G401 (cell line): ENCODE measurements at places on chromosomes 1 and 21. TPM values are rescaled to one million over a fixed set of nuclear protein-coding genes. Genes with fewer than 3 reads are reported as not detected.

- DNase-seq = peak; percentile 71
Observed at GRCh38 chr1:61183471-61184039, 101.2 kb downstream of the NFIA start.

GRCh38 chr21:43207043-43207315, 38.2 kb downstream of the CRYAA start:
- DNase-seq = no peak

- DNase-seq = peak; percentile 40
Observed at GRCh38 chr1:1402072-1402900, 3.2 kb upstream of the CCNL2 start.

- DNase-seq = no peak
Observed at GRCh38 chr1:152673016-152673415, 2.1 kb upstream of the LCE2C start.

LENEP gene
- total RNA-seq = 0.74 TPM in 1 of 2 replicates, not detected in the other

GRCh38 chr1:178536844-178537371, 24.0 kb downstream of the TEX35 start:
- DNase-seq = peak; percentile 34

- no peak for DNase-seq
Observed at GRCh38 chr1:197485790-197486189, 217.7 kb downstream of the CRB1 start.

DNA sequence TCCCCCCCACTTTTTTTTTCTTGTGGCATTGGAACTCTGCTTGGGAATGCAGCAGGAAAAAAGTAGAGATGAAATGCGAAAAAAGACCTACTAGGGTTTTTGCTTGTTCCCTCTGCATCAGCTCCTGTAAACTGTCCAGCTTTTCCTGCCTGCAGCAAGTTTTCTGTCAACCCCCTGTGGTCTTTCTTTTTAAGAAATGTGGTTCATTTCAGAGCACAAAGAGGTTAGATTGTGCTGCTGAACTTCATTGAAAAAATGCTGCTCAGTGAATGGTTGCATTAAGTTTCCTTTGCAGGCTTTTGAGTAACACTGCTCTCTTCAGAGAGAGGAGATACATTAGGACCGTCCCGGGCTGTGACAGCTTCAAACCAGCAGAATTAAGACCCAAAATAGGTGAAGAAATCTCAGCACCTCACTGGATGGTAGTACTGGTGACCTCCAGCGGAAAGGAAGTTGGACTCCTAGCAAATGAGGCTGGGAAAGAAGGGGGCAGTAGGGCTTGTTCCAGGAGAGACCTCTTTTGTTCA, 80.7 kb downstream of the NDUFS5 start:
- DNase-seq = no peak

DNA sequence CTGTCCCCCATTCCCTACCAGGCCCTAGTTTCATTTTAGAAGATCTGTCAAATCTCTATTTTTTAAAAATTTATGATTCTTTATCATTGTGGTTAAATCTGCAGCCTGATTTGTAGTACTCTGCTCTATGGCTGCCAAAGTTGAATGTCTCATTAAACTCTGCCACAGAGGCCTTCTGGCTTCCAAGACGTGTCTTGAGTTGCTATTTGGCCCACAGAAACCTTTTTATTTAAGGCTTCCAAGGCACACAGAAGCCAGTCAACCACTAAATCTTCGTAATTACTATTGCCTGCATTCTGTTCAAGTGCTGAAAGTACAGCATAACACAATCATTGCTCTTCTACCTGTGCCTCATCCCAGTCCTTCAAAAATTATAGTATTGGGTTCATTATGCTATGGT, 971.0 kb downstream of the NCAM2 start:
- DNase-seq = no peak

FCAMR gene
- total RNA-seq = not detected in 2 replicates

GRCh38 chr21:36700971-36701755, 2.2 kb downstream of the SIM2 start:
- DNase-seq = no peak

LCA5L gene
- 0.18 and 5.0 TPM in 2 replicates for total RNA-seq

BRDT gene
- total RNA-seq = 0.55 TPM in 1 of 2 replicates, not detected in the other

DNA sequence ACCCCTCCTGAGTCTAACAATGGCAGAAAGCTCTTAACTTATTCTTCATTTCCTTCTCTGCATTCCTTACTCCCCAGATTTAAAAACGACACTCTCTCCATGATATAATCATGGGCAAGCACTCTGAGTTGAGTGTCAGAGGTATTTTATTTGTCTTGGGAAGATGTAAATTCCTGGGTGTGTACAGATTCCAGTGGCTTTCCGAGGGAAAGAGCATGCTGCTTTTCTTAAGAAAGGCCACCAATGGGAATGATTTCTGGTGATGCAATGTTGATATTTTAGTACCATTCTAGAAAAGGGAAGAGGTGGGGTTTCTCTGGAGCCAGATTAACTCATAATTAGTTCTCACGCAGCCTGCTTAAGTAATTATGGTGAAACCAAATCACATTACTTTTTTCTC, 47.8 kb upstream of the BTG3 start:
- DNase-seq = no peak

DNASE2B gene
- not detected in 2 replicates for total RNA-seq

- peak; percentile 55 for DNase-seq
Observed at GRCh38 chr1:106681939-106682522, 374.4 kb upstream of the PRMT6 start.

- peak; percentile 61 for DNase-seq
Observed at GRCh38 chr1:17683598-17683997, 71.5 kb upstream of the ACTL8 start.

- peak; percentile 97 for DNase-seq
Observed at GRCh38 chr1:180182643-180183311, 28.1 kb downstream of the QSOX1 start.

DNA sequence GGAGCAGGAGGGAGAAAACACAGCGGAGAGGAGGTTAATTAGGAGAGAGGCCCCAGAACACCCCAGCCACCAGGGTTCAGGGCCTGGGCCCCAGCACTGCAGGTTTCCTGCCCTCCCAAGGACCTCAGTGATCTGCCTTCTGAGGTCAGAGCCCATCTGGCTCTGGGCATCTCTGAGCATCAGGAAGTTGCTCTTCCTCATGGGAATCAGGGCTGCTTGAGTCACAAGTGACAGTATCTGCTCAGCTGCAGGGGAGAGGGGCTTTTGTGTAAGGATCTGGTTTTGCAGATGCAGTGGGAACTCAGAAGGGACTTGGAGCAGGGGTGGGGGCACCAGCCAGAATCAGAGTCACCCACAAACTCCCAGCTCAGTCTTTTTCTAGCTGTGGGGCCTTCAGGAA, 472.1 kb downstream of the PTPRU start:
- no peak for DNase-seq

TFF2 gene
- total RNA-seq = not detected in 2 replicates
